ENCODE measurements at places on chromosomes 4 and X.

DNA sequence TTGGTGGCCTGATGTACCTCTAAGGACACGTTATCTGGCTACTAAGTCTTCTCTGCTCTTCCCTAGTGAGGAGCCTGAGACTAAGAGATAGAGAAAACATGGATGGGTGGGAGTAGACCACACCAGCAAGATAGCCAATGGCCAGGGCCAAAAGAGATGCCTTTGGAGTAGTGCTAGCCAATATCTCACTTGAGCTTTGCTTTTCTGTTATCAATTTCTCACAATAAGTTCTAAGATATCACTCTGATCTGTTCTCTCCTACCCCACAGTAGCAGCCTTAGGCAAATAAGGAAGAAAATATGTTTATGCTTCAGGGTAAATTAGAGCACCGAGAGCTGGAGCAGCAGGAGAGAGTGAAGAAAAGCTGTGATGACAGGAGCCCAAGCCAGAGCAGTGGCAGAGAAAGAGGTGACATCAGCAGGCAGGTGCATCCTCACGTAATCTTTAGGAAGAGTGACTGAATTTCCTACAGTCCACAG, 343.9 kb upstream of the NOCT start:
- no peak for DNase-seq

GRCh38 chr4:169898095-169898494, 128.1 kb downstream of the MFAP3L start:
- DNase-seq, result no peak

DNA sequence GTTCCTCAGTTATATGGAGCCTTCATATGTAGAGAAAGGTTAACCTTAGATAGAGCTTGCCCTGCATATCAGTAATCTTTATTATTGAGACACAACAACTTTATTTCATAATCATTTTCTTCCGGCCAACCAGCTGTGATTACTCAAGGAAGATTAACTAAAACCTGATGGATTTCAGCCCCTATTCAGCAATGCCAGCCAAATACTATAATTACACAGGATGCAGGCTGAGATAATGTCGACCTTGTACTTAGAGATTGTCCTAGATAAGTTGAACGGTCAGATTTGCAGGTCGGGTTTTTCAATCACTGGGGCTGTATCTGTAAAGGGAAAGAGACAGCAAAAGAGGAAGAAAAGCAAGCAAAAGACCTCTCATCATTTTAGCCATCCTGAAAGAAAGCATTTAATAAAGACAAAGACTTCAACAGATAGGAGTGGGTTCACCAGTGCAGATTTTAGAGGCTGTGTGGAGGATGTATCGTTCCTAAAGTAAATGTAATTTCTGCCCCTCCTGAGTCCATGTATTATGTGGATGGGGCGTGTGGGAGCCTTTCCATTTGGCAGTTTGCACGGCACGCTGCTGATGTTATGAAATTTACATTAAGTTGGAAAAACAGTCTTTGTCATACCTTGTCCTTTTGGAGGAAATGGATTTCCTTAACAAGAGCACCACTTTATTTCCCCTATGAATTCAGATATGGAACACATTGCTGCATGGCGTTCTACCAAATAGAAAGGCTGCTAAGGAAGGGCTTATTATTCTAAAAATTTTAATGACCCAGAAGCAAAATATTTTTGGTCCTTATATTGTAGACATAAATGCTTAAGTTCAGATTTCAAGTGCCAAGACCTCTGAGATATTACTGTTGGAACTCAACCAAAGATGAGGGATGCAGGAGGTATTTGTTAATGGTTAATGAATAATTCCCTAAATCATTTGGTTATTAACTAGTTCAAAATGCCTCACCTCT, 496.7 kb downstream of the SPRY1 start:
- DNase-seq, result no peak

GRCh38 chrX:154714925-154715324, 36.0 kb downstream of the GAB3 start:
- peak; percentile 33 for DNase-seq

DNA sequence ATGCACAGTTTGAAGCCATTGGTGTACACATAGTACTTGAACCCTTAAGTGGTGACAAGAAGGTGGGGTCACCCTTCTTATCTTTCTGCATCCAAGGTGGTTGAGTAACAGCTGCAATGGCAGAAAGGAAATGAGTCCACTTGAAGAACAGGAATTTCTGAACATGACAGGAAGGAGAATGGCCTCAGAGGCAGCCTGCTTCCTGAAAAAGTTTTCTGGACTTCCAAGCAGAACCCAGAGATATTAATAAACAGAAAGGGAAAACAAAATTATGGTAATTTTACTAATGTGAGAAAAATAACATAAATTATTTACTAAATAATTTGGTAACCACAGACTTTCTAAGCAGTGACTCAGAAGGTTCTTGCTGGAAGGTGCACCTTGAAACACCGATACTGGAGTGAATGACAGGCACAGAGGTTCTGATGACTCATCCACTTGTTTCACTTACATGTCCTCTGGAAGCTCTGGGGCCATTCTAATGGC, 119.9 kb upstream of the HS3ST1 start:
- DNase-seq, result no peak

DNA sequence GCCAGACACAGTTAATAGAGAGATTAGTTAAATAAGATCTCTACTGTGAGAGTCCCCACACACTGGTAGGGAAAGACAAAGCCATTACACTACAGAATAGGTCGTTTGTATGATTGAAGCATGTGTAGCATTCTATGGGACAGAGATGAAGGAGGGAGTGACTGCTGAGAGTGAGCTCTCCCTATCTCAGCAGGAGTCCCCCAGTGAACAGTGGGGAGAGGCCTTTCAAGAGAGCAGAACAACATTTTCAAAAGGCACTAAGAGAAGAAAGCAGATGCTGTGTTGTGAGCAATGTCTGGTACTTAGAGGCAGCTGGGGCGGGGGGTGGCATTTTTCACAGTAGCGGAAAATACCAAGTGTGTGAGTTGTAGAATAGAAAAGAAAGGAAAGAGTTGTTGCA, 413.6 kb downstream of the AFF2 start:
- no peak for DNase-seq

DNA sequence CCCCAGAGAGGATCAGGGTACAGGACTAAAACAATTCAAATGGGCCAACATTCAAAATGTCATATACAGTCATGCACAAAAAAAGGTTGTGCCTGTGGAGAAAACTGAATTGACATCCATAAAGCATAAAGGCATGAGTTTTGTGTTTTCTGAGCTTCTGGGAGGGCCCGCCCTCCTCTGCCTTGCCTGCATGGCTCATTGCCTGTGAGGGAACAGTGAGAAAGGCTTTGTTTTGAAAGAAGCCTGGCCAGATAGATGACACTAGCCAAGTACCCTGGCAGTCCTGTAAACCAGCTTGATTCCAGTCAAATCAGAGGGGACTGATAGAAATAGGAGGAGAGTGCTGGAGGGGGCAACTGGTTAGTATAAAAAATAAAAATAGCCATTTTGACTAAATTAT, 194.3 kb downstream of the KIT start:
- DNase-seq, result no peak

- no peak for DNase-seq
These were observed 278.6 kb upstream of the DIPK2B start for GRCh38 chrX:45479196-45479834.

- DNase-seq, result no peak
These were observed 14.1 kb downstream of the COX18 start for GRCh38 chr4:73055241-73055897.

GRCh38 chrX:152641996-152642395, 4.3 kb downstream of the GABRQ start:
- DNase-seq, result no peak

GRCh38 chrX:45524296-45524695, 323.6 kb upstream of the DIPK2B start:
- DNase-seq, result no peak

GRCh38 chr4:74202062-74202586, 44.2 kb downstream of the MTHFD2L start:
- DNase-seq, result no peak

DNA sequence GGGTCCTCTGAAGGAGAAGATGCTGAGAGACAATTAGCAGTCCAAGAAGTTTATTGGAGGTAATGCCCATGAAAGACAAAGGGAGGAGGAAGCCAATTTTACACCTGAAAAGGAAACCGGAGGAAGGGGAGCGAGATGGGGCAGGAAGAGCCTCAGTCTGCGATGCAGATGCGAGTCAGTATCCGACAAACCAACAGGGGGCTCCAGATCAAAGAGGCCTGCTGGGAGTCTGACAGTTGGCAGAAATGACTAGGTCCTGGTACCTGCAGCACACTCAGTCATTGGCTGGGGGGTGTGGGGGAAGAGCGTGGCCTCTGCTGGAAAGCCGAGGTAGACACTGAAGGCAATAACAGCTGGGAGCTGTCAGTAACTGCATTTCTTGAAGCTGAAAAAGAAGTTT, 231.1 kb upstream of the CENPE start:
- DNase-seq, result no peak

- peak; percentile 39 for DNase-seq
These were observed 787 bp upstream of the TET2 start for GRCh38 chr4:105145903-105146275.

GRCh38 chr4:183855323-183856190, 49.5 kb upstream of the STOX2 start:
- no peak for DNase-seq

GRCh38 chrX:70444946-70445656, 466 bp downstream of the DLG3 start:
- DNase-seq, result no peak

DNA sequence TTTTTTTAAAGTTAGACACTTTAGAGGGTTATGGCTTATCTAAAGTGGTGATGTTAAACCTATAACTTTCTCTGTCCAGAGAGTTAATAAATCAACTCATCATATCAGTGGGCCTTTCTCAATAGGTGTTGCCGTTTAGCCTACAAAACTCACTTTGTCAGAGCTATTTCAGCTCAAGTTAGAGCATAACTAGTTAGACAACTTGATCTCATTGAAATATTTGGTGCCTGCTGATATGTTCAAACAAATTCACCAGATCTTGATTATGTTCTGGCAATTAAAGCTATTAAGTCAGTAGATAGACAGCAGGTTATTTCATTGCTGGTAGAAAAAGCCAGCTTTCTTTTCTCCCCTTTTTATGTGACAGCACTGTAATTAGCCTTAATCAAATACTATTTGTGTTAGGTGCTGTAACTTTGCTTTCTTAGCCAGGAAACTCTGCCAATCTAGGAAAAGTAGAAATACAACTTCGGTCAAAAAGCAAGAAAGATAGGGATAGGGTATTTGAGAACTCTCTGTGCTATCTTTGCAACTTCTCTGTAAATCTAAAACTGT, 191.8 kb downstream of the MAML3 start:
- no peak for DNase-seq

GRCh38 chr4:94571715-94572114, 120.0 kb downstream of the PDLIM5 start:
- no peak for DNase-seq

DNA sequence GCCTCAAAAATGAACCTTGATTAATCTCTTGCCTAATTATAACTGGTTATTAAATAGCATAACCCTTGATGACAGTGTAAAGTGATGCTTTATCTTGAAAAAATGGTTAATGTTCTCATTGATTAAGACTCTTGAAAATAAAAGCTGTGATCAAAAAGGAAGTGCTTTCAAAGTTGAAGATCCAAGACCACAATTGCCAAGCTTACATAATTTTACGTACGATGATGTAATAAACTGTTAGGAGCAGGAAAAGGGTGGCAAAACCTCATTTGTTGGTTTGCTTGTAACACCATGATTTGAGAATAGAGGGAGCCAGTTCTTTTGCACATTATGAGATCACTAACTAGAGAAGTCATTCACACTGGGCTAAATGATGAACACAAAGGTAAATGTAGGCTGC, 322.2 kb downstream of the ADGRL3 start:
- DNase-seq, result no peak

DNA sequence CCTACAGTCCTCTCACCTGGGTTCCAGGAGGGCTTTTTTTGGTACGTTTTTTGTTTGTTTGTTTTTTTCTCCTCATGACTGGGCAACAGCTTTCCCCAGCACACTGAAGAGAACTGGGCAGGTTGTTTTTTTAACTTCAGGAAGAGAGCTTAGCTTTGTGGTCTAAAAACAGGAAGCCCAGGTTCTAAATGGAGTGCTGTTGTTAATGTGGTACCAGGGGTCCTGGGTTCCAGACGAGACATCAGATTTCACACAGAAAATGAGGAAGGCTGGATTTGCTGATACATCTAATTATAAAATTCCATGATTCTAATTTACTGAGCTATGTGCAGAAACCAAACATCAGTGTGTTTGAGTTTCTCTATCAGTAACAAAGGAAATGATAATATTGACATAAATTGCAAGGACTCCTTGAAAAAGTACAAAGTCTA, 4.2 kb downstream of the MYOZ2 start:
- no peak for DNase-seq

DNA sequence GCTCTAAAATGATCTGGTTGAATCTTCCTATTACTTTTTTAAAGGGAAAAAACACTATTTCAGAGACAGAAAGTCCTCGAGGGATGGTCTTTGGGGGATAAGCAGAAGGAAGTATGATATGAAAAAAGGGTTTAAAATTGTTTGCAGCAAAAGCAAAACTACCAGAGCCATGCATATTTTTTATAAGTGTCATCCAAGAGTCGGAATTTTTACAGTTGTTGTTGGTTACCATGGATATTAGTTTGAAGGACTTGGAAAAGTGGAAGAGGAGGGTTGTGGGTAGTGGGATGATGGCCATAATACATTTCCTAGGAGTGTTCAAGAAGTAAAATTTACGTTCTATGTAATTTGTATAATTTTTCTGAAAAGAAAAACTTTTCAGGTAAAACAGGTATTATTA, 134.4 kb downstream of the PCDH7 start:
- DNase-seq, result no peak

DNA sequence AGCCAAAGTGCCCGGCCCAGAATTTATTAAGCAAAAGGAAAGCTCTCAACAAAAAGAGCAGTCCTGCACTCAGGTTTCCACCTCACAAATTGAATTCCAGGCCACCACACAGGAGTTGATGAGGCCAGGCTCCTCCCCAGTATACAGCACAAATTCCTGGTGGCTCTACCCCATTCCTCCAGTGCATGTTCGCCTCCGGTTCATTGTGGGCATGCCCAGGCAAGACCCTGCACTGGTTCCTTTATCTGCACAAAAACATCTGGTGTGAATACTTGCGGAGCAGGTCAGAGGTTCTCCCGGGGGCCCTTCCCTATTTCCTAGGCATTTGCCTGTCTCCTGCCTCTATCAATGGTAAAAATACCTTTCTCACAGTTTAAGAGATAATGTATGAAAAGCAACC, 195.2 kb upstream of the ANXA10 start:
- no peak for DNase-seq

GRCh38 chr4:23135792-23136645, 443.3 kb downstream of the GBA3 start:
- no peak for DNase-seq

DNA sequence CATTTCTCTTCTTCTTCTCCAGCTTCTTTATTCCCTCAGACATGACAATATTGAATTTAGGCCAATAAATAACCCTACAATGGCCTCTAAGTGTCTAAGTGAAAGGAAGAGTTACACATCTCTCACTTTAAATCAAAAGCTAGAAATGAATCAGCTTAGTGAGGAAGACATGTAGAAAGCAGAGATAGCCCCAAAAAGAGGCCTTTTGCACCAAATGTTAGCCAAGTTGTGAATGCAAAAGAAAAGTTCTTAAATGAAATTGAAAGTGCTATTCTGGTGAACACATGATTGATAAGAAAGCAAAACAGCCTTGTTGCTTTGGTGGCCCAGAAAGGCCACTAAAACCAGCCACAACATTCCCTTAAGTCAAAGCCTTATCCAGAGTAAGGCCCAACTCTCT, 146.2 kb upstream of the HHIP start:
- DNase-seq, result no peak
